ENCODE measurements at places on chromosomes 7 and 10.

DNA sequence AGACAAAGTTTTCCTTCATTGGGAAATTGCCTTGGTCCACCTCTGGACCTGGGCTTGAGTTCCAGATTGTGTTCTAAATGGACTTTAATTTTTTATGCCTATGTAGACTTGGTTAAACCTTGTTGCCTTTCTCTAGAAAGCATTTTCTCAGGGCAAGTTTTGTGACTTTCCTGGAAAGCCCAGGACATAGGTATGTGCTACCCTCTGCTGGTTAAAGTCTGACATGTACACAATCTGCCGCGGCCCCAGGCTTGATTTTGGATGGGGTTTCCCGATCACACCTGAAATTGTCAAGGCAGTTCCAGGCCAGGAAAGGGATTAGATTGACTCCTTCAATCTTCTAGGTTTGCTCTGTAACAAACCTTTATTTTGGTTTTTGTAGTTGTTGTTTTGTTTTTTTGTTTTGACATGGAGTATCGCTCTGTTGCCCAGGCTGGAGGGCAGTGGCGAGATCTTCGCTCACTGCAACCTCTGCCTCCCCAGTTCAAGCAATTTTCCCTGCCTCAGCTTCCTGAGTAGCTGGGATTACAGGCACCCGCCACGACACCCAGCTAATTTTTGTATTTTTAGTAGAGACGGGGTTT is 14.1 kb upstream of the AKR1B10 start:
- peak; percentile 85 for DNase-seq

- DNase-seq = no peak
Measured at GRCh38 chr10:34157501-34157900, 657.6 kb downstream of the PARD3 start.

DNA sequence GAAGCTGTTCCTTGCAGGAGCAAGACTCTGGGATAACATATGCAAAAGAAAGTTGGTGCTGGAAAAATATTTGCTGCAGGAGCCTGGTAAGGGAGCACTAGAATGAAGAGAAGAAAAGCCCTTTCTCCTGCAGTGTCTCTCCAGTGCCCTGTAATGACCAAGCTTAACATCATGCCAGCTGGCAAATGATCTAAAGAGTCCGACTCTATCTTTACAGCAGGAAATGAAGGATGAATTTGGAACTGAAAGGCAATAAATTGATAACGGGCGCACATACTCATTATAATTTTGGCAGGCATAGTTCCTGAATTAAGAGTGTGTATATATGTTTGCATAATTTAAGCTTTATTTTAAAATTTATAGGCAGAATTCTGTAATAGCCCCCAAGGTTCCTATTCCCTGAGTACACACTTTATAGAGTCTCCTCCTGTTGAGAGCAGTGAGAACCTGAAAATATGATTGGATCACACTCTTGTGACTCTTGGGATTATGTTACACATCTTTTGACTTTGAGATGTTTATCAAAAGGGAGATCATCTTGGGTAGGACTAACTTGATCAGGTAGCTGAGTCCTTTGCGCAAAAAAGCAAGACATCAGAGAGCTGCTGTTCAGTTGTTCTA is 299.0 kb upstream of the MBL2 start:
- no peak for DNase-seq

DNA sequence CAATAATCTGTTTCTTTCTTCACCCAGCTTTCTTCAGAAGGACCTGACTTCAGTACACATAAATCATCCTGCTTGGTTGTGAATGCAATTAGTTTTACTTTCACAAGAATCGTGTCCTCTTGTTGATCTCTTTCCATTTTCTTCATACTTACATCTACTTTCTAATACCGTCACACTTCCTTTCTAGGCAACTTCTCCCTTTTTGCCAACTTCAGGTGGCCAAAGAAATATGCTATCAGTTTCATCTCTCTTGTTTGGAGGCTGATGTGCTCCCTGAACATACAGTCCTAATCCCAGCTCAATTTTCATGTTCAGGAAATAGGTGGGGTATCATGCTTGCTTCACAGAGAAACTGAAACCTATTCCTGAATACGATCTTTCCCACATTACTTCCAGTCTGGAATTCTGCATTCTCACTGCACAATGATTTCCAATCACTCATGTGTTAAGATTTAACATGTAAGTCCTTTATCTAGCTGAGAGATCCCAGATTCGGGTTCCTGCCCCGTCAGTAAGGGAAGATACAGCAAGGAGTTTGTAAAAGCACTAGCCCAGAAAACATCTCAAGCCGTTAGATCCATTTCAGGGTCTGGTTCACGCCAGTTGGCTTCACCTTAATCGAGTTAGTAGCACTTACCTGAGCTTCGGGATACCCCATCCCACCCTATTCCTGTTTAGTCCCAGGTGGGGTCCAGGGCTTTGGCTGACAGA is 994 bp downstream of the SLC25A28 start:
- no peak for DNase-seq

GRCh38 chr10:22606164-22606614 is 108.2 kb downstream of the PIP4K2A start:
- no peak for DNase-seq

DNA sequence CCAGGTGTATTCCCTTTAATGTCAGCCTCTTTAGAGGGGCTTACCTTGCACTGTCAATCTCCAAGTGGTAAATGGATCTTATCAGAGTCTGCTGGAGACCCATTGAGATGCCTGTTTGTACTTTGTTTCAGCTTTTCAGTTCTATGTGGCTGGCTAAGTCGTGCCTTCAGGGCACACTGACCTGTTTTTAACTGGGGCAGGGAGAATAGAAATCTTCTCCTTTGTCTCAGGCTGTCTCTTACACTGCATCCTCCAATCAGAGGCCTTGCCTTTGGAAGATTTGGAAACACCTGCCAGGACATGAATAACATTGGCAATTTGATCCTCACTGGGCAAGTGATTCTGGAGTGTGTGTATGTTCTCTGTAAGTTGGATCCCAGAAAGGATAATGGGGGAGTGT is 65.0 kb downstream of the POU6F2 start:
- DNase-seq = no peak

DNA sequence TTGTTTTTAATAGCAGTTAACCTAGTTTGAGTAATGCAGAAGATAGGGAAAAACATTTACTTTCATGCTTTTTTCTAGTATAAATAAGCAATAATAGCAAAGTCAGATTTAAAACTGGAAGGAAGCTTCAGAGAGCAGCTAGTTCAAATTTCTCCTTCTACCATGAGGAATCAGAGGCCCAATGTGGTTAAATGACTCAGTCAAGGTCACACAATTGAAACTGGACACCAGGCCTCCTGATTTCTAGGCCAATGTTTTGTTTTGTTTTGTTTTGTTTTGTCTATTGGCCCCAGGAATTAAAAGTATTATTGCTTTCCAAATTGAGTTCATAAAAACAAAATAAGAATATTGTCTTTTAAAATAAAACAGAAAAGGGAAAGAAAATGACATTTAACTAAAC is 122.3 kb downstream of the TRIL start:
- no peak for DNase-seq

- DNase-seq = no peak
Measured at GRCh38 chr7:99106821-99107241, 37.1 kb downstream of the SMURF1 start.

DNA sequence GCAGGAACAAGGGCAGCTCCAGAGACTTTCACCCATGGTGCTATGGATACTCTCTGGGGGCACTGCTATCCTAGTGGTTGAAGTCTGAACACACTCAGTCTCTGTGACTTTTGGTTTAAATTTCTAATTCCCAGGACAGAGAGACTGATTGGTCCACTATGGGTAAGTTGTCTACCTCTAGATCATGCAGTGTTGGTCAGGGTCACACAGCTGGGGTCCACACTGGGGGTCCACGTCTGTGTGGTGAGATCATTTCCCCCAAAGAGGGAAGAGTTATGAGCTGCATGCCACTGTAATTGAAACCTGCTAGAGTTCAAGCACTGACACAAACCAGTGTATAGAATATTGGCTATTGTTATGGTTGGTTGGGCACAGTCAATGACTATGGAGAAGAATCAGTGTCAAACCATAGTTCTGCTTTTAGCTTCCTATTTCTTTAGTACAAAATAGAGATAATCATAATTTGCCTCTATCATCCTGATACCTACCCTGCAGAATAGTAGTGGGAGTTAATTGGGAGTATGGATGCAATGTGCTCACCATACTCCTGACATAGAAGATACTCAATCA is 101.6 kb downstream of the PRTFDC1 start:
- DNase-seq = no peak

DNA sequence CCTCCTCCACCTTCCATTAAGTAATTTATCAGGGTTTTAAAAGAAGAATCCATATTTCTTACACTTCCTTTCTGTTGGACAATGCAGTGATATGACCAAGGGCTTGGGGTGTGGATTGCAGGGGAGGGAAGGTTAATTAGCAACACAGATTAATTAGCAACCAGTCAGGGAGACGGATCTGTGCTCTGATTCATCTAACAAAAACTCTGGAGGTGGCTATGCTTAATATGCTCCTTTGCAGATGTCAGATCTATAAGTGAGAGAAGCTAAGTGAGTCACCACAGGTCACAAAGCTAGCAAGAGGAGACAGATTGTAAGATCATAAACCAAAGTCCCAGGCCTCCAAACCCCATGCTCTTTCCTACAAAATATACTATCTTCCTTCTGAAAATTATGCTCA is 178.8 kb upstream of the ITGB1 start:
- no peak for DNase-seq

GRCh38 chr7:106057204-106057961 is 54.7 kb downstream of the SYPL1 start:
- DNase-seq = no peak

DNA sequence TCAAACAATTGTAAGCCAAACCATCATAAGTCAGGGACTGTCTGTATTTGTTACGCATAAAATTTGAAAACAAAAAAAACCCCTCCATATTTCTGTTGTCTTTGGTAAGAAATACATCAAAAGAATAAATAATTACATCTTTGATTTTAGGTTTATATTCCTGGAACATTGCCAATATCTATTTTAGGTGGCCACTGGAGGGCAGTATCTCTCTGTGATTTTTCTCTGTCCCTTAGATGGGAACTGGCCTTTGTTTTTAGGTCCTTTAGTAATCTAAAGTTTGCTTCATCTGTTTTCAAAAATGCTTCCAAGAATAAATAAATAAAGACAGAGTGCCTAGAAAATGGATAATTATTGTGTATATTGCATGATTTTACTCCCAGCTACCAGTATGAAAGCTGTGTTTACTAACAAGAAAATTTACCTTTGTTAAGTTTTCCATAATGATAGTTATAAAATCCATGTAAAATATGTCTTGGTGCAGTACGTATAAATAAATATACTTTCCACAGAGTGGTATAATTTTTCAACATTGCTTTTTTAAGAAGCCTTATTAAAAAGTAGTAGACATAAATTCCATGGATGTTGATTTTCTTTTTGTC is 64.2 kb downstream of the PHYHIPL start:
- DNase-seq = peak; percentile 49

DNA sequence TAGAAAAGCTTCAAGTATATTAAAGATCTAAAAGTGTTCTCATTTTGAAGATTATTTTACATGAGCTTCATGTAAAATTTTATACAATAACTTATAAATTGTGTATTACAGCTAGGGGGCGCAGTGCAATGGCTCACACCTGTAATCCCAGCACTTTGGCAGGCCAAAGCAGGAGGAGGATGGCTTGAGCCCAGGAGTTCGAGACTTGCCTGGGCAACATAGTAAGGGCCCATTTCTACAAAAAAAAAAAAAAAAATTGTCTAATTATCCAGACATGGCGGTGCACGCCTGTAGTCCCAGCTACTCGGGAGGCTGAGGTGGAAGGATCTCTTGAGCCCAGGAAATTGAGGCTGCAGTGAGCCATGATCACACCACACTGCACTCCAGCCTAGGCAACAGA is 16.6 kb downstream of the ACBD5 start:
- peak; percentile 56 for DNase-seq

DNA sequence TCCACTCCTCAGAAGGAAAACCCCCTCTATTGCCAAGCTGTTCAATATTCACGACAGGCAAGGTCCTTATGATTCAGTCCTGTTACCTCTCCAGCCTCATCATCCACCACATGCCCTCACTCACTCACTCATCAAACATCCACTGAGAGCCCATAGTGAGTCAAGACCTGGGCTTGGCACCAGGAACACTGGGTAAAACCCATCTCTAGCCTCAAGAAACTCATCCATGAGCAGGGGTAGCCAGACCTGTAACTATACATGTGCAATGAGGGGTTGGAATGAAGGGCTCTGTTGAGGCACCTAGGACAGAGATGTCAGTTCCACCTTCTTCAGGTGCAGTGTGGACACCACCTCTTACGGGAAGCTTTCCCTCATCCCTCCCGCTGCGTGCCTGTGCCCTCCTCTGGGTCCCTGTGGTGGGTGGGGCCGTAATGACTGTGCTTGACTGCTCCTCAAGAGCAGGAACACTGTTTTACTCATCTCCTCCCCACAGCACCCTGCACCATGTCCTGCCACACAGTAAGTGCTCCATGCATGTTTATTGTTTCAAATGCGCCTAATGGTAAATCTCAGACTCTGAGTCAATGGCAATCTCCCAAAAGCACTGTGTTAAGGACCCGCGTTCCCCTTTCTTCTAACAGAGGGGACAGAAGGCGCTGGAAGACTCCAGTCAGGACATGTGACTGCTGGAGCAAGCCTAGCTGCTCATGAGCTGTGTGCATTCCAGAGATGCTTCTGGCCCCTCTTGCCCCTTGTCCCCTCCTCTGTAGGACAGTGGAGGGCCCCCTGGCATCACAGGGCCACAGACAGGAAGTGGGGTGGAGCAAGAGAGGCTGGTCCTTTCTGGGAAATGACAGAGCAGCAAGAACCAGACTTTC is 95.4 kb downstream of the HIPK2 start:
- no peak for DNase-seq

DNA sequence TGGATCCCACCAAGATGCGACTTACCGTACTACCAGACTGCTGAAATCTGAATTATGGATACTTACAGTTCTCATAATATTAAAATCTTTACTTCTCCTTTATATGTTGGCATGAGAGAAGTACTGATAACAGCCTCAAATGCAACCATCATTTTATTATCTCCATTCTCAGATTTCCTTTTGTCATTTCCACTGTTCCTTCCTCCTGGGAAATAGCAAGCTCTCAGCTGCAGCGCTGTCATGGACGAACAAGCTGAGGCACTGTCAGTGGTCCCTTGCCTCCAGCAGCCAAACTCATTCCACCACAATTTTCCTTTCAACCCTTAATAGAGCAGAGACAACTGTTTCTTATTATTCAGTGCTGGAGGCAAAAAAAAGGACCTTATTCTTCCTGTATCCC is 478.4 kb downstream of the ARL4A start:
- DNase-seq = no peak

GRCh38 chr7:3520206-3520605 is 219.2 kb downstream of the SDK1 start:
- DNase-seq = no peak
